Right atrium auricular region (tissue), 2 donors: ENCODE measurements at places on chromosomes 12 and 14. TPM values are rescaled to one million over a fixed set of nuclear protein-coding genes. Genes with fewer than 3 reads are reported as not detected.

Gene SLC17A8
- total RNA-seq, result not detected

Gene TMED10
- total RNA-seq, result 325 TPM

Gene TRPV4
- total RNA-seq, result 0.59 TPM

Gene CCDC92
- 39.2 TPM for total RNA-seq

GRCh38 chr12:113467502-113468364, 3.9 kb downstream of the LHX5 start:
- H3K36me3 ChIP-seq, result no peaks in the 10 kb centered on the region
- H3K27ac ChIP-seq, result no peak overlapping the region
- H3K27me3 ChIP-seq, result peaks cover 47% of the 10 kb centered on the region
- DNase-seq, result no peak
- H3K4me1 ChIP-seq, result no peaks in the 10 kb centered on the region

- DNase-seq, result no peak
- H3K4me1 ChIP-seq, result no peaks in the 10 kb centered on the region
- no peaks in the 10 kb centered on the region for H3K36me3 ChIP-seq
- H3K4me3 ChIP-seq, result no peak overlapping the region
- H3K27me3 ChIP-seq, result no peaks in the 10 kb centered on the region
Measured at GRCh38 chr12:42854208-42854607, 264.7 kb upstream of the PRICKLE1 start.

Gene TMEM63C
- not detected for total RNA-seq

Gene BCL11B
- 0.19 TPM for total RNA-seq
